GM13977 (cell line): ENCODE measurements at places on chromosomes 7 and 10.
A peak's percentile ranks its signal among the peaks of the same experiment; 100 is the strongest.

DNA sequence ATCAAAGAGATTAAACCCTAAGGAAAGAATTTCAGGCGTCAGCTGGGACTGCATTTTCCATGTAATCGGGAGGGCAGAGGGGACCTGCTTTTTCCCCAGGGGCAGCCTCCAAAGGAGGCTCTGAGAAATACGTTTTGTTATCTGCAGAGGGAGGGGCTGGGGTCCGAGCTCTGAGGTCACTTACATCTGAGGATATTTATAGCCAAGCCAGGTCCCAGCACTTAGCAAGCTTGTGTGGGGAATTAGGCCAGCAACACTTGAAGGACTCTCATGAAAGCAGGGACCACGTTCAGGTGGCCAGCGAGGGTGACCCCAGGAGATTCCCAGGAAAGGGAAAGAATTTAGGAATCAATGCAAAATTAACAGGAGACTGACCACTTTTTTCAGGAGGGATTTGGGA lies 20.6 kb upstream of the GDI2 start:
- no peak for DNase-seq

DNA sequence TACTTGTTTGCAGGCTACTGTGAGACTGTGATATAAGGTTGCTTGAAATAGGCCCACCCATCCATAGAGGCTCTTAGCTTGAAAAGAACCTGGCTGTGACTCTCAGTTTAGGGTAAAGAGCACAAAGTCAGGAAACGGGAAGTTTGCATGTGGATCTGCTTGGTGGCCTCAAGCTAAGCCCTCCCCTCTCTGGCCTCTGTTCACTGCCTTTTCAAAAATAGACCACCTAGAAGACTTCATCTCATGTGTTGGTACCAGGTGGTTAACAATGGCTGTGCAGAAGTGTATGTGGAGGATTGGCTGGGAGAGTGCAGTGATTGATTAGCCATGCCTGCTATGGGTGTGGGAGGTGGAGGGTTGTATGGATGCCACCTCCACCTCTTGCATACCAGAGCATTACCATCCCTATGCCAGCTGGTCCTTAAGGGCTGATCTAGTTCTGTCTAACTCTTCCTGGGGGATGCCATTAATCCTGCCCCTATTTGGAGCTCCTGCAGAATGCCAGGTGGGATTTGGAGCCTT lies 122.0 kb downstream of the ZMIZ1 start:
- no peak for DNase-seq

DNA sequence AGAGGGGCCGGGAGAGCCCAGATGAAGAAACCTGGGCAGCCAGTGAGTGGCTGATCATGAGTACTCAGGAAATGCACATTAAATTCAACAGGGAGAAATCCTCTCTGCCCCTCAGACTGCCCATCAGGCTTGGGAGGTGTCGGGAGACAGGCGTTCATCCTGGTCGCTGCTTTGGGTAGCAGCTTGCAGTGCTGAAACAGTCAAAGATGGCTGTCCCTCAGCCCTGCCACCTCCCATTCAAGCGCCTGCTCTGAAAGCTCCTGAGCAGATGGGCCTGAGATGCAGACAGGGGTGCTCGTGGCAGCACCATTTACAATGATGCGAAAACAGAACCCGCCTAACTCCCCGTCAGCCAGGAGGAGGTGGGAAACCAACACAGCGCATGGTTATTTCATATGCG lies 3.6 kb upstream of the JAKMIP3 start:
- DNase-seq = no peak

- no peak for DNase-seq
Observed at GRCh38 chr7:140197218-140197890, 20.6 kb upstream of the KDM7A start.

DNA sequence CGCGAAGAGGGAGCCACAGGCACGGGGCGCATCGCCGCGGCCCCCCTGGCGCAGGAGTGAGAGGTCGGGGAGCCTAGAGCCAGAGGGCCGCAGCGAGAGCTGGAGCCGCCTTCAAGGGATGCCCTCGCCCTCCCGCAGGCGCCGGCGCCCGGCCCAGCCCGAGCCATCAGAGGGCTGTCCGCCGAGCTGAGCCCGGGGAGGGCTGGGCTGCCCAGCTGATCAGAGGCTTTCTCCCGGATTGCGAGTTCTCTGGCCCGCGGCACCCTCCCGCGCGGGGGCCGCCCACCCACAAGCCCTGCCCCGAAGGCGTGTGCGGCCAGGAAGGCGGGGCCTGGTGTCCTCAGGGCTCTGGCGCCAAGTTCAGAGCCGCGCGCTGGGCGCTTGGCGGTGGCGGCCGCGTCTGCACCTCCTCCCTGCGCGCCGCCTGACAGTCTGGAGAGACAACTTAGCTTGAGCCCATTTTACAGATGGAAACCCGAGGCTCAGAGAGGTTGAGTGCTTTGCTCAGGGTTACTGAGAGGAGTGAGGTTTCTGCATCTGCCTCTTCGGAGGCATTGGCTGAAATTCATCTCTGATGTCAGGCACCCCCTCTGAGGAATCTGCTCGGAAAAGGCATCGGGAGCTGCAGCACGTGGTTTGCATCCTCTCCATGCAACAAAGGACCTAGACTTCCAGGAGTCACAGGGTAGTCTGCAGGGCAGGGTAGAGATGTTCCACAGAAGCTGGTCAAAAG lies 3.8 kb upstream of the ANTXRL start:
- peak; percentile 72 for DNase-seq

- no peak for DNase-seq
Observed at GRCh38 chr7:5229451-5230264, 39.6 kb downstream of the WIPI2 start.

GRCh38 chr7:101676956-101677355 lies 47.9 kb upstream of the MYL10 start:
- no peak for DNase-seq

DNA sequence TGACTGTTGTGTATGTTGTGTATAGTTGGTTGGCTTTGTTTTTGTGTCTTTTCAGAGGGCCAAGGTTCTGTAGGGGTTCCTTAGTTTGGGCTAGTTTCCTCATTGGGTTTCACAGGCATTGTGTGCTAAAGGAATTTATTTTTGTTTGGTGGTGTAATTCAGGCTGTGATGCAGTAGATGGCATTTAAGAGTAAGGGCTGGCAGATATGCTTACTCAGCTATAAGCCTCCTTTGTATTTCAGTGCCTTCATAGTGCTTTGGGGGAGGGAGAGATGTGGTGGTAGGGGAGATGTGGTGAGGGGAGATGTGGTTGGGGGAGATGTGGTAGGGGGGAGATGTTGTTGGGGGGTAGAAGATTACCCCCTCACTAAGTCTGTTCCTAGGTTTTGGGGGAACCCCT lies 91.7 kb downstream of the SLC25A40 start:
- DNase-seq = no peak

- DNase-seq = no peak
Observed at GRCh38 chr7:80833289-80834268, 85.3 kb downstream of the SEMA3C start.

GRCh38 chr10:1448252-1448930 lies 288.9 kb downstream of the ADARB2 start:
- DNase-seq = no peak

GRCh38 chr7:22672846-22673680 lies 53.9 kb upstream of the IL6 start:
- DNase-seq = peak; percentile 43

DNA sequence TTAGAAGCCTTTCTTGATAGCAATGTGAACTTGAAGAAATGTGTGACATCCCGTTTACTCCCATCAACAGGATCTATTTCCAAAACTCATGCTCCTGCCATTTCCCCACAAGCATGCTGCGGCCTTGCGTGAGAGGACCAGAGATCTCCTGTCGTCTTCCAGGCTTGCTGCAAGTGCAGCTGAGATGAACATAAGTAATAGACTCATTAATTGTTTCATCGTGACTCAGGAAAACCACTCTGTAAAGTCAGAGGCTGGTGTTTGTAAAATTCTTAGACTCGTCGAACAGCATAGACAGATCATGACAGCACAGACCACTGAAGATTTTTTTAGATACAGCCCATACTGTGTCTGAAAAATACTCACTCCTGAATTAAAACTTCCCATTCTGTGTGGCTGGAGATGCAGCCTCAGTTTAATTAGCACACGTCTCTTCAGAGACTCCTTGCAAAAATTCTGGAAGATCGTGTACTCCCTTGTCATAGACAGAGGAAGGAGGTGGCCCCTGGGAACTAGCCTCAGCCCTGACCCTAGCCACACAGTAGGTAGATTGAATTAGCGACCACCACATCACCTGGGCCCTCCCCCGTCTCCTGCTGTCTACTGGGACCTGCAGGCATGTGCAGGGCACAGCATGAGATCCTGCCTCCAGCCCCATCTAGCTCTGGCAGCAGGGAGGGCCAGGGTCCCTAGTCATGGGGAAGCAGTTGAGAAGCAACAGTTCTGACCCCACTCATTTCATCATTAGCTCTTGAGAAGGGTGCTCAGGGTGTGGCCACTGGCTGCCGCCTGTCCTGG lies 226.0 kb downstream of the CELF2 start:
- no peak for DNase-seq

- DNase-seq = no peak
Observed at GRCh38 chr7:107596881-107597581, 17.0 kb downstream of the BCAP29 start.

DNA sequence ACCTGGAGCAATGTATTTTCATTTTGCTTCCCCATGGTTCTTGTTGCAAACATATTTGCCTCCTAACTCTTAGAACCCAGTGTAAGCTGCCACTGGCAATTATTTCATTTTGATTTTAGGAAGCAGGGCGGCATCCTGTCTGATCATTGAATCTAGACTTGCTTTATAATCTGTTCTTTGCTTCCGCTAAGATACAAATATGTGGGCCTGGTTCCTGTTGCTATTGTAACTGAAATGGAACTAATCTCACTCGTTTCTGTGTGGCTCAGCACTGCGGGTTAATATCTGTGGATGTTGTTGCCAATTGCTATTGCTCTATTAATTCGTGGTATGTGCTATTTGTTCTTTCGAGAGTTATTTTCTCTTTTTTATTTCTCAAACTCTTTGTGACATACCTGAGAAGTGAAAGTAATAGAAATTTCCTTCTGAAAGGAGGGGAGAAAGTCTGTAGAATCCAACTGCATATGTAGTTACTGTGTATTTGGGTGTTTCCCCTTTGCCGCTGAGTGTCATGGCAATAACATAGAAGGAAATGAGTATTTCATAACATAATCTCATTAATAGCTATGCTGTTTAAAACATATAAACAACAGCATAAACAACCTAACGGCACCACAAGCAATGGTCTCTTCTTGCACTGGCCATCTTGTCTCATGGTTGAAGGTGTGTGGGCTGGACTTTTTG lies 62.4 kb downstream of the FZD1 start:
- DNase-seq = no peak

- no peak for DNase-seq
Observed at GRCh38 chr10:108877095-108877561, 1046.2 kb downstream of the XPNPEP1 start.

- DNase-seq = no peak
Observed at GRCh38 chr10:35889226-35889625, 247.1 kb upstream of the FZD8 start.

DNA sequence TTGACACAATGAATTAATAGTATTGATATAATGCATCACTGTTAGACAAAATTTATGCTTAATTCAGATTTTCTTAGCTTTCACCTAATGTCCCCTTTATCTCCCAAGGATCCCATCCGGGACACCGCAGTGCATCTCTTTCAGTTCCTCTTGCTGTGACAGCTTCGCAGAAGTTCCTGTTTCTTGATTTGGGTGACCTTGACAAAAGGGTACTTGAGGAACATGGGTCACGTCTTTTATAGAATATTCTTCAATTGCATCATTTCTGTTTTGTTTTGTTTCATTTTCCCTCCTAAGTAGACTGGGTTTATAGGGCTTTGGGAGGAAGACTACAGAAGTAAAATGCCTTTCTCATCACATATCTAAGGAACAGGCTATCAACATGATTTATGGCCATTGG lies 453.2 kb downstream of the DPP6 start:
- no peak for DNase-seq

DNA sequence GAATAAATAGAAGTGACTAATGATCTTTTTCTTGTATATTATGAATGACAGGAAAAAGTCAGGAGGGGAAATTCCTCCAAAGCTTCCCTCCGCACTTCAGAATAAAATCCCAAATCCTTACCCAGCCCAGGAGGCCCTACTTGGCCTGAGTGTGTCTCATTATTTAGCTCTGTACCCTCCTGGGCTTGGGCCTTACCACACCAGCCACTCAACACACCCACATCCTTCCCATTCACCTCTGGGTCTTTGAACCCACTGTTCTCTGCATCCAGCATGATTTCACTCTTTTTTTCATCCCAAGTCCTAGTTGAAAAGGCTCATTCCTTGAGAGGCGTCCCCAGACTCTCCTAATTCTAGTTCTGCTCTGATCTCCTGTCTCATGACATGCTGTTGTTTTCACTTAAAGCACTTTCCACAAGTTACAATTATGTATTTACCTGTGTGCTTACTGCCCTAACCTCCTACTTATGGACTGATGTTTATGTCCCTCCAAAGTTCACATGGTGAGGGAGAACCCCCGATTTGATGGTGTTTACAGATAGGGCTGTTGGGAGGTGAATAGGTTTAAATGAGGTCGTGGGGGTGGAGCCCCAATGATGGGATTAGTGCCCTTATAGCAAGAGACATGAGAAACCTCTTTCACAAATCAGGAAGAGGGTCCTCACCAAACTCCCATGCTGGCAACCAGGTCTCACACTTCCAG lies 6.4 kb downstream of the NOD1 start:
- DNase-seq = no peak

GRCh38 chr10:103852189-103852711 lies 3.1 kb downstream of the SH3PXD2A start:
- no peak for DNase-seq

- no peak for DNase-seq
Observed at GRCh38 chr7:18828994-18829857, 288.2 kb downstream of the TWIST1 start.

GRCh38 chr7:14305233-14305866 lies 315.9 kb upstream of the ETV1 start:
- DNase-seq = no peak

DNA sequence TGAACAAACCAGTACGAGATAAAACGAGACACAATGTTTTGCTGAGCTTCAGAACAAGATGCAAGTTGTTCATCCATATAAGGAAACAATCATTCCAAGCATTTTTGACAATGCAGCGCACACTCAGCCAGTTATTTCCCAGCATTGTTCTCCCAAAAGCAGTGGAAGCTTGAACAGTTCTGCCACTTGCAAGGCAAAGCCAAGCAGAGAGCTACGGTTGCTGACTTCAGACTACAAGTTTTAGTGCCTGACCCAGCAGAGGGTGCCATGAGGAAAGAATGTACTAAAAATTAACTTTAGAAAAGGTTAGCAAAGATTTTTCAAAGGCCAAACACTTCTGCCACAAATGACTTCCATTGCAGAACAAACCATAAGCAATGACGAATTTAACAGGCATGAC lies 152.5 kb downstream of the SLC25A13 start:
- DNase-seq = no peak

DNA sequence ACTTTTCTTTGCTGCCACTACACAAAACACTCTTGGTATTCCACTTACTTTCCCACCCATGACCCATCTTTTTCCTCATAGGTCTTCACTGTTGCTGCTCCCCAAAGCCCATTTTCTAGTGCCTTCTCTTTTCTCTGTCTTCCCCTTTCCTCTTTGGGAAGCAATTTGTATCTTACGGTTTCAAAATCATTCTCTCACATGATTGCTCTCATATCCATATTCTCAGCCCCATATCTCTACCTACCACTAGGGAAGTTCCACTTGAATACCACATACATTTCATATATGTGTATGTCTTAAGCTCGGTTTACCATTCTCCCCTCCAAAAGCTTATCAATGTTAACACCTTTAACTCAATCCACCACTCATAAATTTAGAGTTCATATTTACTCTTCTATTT lies 3.2 kb upstream of the UBE2D1 start:
- DNase-seq = no peak
